BJ (cell line): ENCODE measurements at places on chromosomes 7 and 10. TPM values are rescaled to one million over a fixed set of nuclear protein-coding genes. Genes with fewer than 3 reads are reported as not detected.

LLCFC1 gene
- polyA plus RNA-seq = not detected in 2 replicates

ITIH5 gene
- polyA plus RNA-seq = 8.9 and 10.3 TPM in 2 replicates

SDK1 gene
- 0.01 TPM in 2 replicates for polyA plus RNA-seq

C10orf95 gene
- not detected in 2 replicates for polyA plus RNA-seq

NACAD gene
- polyA plus RNA-seq = 0.36 and 0.54 TPM in 2 replicates

OR2A12 gene
- not detected in 2 replicates for polyA plus RNA-seq

SFMBT2 gene
- 0.06 TPM in 2 replicates for polyA plus RNA-seq

AKR1B15 gene
- not detected in 2 replicates for polyA plus RNA-seq

CFAP43 gene
- polyA plus RNA-seq = 0.05 and 0.11 TPM in 2 replicates

DRGX gene
- 0.04 and 0.06 TPM in 2 replicates for polyA plus RNA-seq

PIP gene
- not detected in 2 replicates for polyA plus RNA-seq

GPNMB gene
- 54.5 and 66.8 TPM in 2 replicates for polyA plus RNA-seq
